Hair follicular keratinocyte (primary cell): ENCODE measurements at places on chromosomes 7 and 10. TPM values are rescaled to one million over a fixed set of nuclear protein-coding genes. Genes with fewer than 3 reads are reported as not detected.

C10orf67 gene
- 0.34 TPM in 1 of 2 replicates, not detected in the other for total RNA-seq

PPP1R3C gene
- 7.0 and 7.1 TPM in 2 replicates for total RNA-seq

TMEM225B gene
- 0.47 TPM in 1 of 2 replicates, not detected in the other for total RNA-seq

IDI2 gene
- total RNA-seq, result not detected in 2 replicates

CTTNBP2 gene
- total RNA-seq, result 0.15 TPM in 1 of 2 replicates, not detected in the other

TMEM213 gene
- not detected in 2 replicates for total RNA-seq

TLX1 gene
- not detected in 2 replicates for total RNA-seq
